Upper lobe of right lung (tissue), 1 donor: ENCODE measurements at places on chromosomes 5 and 9. TPM values are rescaled to one million over a fixed set of nuclear protein-coding genes. Genes with fewer than 3 reads are reported as not detected.

GRCh38 chr9:94861589-94862272 lies 135.2 kb downstream of the AOPEP start:
- no peaks in the 10 kb centered on the region for H3K27me3 ChIP-seq
- peak overlapping the region; percentile 67 for H3K27ac ChIP-seq
- H3K36me3 ChIP-seq = no peaks in the 10 kb centered on the region
- H3K4me3 ChIP-seq = no peak overlapping the region
- H3K4me1 ChIP-seq = peaks cover 35% of the 10 kb centered on the region
- DNase-seq = no peak

DNA sequence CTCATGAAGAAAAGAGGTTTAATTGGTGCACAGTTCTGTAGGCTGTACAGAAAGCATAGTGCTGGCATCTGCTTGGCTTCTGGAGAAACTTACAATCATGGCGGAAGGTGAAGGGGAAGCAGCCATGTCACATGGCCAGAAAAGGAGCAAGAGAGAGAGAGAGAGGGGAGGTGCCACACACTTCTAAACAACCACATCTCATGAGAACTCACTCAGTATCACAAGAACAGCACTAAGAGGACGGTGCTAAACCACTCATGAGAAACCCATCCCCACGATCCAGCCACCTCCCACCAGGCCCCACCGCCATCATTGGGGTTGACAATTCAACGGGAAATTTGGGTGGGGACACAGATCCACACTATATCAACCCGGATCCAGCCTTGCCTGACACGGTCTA lies 28.8 kb upstream of the IER5L start:
- H3K36me3 ChIP-seq = no peaks in the 10 kb centered on the region
- H3K4me3 ChIP-seq = no peak overlapping the region
- no peaks in the 10 kb centered on the region for H3K27me3 ChIP-seq

Gene PCDHB3
- total RNA-seq = 1.9 TPM

DNA sequence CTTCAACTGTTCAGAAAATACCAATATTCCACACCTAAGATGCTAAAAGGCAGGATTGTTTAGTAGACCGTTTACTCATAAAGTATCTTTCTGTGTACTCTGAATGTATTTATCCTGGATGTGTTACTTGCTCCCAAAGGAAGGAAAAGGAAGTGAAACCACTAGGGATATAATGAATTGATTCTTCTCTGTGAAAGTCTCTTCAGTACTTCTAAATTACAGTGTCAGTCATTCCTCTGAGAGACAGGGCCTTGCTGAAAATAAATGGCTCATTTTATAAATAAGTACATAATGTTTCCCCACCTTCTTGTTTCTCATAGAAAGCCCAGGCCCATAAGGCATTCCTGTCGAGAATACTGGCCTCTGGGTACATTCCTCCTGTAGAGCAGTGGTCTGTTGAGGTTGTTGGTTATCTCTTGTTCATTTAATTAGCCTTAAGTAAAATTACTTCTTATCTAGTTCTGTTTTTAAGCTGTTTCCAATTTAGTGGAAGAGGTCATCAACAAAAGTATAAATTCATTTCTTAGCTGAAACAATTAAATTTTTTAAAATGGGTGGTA lies 1.6 kb downstream of the HAPLN1 start:
- peaks cover 27% of the 10 kb centered on the region for H3K27me3 ChIP-seq
- no peak overlapping the region for H3K4me3 ChIP-seq
- peaks cover 10% of the 10 kb centered on the region for H3K4me1 ChIP-seq
- no peaks in the 10 kb centered on the region for H3K36me3 ChIP-seq
- DNase-seq = no peak

Gene FOXI1
- total RNA-seq = not detected

- no peaks in the 10 kb centered on the region for H3K4me1 ChIP-seq
- no peaks in the 10 kb centered on the region for H3K36me3 ChIP-seq
- no peak overlapping the region for H3K27ac ChIP-seq
- H3K27me3 ChIP-seq = peaks cover 74% of the 10 kb centered on the region
- DNase-seq = no peak
- no peak overlapping the region for H3K4me3 ChIP-seq
Observed at GRCh38 chr9:126684345-126684744, 70.6 kb downstream of the LMX1B start.

Gene PCAT7
- total RNA-seq = 0.35 TPM

GRCh38 chr9:12272471-12273120 lies 420.6 kb upstream of the TYRP1 start:
- no peaks in the 10 kb centered on the region for H3K4me1 ChIP-seq
- no peak overlapping the region for H3K27ac ChIP-seq
- H3K4me3 ChIP-seq = no peak overlapping the region
- H3K27me3 ChIP-seq = no peaks in the 10 kb centered on the region

- no peaks in the 10 kb centered on the region for H3K36me3 ChIP-seq
- H3K27ac ChIP-seq = no peak overlapping the region
- no peaks in the 10 kb centered on the region for H3K27me3 ChIP-seq
- DNase-seq = no peak
Observed at GRCh38 chr5:67037171-67037570, 159.4 kb downstream of the CD180 start.

Gene LHX3
- not detected for total RNA-seq

Gene STXBP1
- 92.1 TPM for total RNA-seq

DNA sequence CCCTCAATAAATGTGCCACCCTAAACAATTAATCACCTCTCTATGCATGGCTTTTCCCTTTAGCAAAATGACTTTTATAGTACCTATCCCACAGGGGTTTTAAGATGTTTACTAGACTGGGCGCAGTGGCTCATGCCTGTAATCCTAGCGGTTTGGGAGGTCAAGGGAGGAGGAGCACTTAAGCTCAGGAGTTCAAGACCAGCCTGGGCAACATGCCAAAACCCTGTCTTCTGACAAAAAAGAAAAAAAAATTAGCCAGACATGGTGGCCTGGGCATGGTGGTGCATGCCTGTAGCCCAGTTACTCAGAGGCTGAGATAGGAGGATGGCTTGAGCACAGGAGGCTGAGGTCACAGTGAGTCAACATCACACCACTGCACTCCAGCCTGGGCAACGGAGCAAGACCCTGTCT lies 13.5 kb downstream of the SH3TC2 start:
- no peaks in the 10 kb centered on the region for H3K27me3 ChIP-seq
- H3K27ac ChIP-seq = no peak overlapping the region
- DNase-seq = no peak

DNA sequence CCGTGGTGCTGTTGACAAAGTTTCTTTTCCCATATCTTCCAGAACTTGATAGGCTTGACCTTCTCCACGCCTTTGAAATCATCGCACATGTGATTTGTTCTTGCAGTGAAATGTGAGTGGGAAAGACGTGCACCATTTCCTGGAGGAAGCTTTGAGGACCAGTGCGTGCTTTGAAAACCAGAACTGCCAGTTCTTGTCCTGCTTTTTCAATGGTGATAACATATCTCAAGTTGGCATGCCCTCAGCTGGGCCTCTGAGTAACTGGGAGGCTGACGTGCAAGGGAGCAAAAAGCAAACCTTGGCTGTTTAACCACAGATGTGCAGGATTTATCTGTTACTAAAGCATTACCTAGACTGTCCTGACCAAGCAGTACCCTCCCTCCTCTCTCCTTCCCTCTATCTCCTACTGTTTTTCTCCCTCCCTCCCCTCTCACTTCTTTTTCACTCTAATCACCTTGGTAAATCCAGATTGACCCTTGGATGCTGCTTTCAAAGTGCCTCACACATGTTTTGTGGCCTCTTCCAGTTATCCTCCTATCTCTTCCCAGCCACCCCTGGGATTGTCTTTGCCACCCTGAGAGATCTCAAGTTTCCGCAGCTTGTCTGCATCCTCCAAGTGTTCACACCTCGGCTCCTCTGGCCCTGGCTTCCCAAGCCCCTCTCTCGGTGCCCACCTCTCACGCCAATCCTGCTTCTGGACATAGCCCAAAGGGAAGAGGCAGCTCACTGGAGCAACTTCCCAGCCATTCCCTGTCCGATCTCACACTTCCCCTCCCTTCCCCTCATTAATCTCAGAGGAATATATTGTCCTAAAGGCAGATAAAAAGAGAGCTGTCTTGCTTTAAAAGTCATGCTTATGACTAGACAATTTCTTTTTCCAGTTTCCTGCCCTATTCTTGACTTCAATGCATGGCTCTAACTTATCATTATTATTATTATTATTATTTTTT lies 198.3 kb downstream of the ERCC6L2 start:
- H3K27ac ChIP-seq = no peak overlapping the region
- DNase-seq = no peak
- no peaks in the 10 kb centered on the region for H3K4me1 ChIP-seq
- no peaks in the 10 kb centered on the region for H3K27me3 ChIP-seq
- H3K36me3 ChIP-seq = no peaks in the 10 kb centered on the region
